Stimulated activated CD8-positive, alpha-beta memory T cell treated with anti-CD3 and anti-CD28 coated beads, Interleukin-4, amount 100 ng/mL, for 48 hours (primary cell): ENCODE measurements at places on chromosomes 2 and 18.

- peak; percentile 91 for DNase-seq
These were observed 2.7 kb upstream of the RNPEPL1 start for GRCh38 chr2:240565333-240566202.

DNA sequence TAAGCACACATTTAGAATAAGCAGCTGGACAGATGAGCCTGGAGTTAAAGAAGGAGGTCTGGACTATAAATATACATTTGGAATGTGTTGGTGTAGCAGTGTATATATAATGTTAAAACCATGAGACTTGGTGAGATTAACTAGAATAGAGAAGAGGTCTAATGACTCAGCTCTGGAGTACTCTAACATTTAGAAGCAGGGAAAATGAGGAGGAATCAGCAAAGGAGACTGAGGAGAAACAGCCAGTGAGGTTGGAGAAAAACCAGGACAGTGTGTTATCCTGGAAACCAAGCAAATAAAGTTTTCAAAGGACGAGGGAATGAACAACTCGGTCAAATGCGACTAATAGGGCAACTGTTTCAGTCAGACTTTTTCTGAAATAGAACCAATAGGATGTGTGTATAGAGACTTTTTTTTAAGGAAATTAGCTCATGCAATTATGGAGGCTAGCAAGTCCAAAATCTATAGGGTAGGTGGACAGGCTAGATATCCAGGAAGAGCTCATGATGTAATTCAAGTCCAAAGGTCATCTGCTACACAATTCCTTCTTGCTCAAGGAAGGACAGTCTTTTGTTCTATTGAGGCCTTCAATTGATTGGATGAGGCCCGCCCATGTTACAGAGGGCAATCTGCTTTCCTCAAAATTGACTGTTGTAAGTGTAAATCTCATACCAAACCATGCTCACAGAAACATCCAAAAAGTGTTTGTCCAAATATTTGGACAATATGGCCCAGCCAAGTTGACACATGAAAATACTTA lies 10.8 kb upstream of the SESTD1 start:
- DNase-seq: no peak

- no peak for DNase-seq
These were observed 110.5 kb downstream of the ACKR3 start for GRCh38 chr2:236679884-236680860.

- DNase-seq: no peak
These were observed 54.5 kb downstream of the BCL11A start for GRCh38 chr2:60498816-60499429.

DNA sequence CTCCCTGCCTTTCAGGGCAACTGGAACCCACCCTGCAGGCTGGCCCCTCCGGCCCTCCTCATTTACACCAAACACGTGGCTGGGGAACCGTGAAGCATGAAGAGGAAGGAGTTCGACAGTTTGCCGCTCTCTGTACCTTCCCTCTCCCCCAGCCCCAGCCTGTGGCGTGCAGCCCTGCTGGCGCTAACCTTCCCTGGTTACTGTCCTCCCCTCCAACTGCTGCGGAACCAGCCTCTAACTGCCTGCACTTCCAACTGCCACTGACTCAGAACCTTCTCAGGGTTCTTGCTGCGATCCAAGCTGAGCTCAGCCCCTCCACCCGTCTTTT lies 19.2 kb upstream of the GNAL start:
- DNase-seq: no peak
